Non-pigmented ciliary epithelial cell (primary cell): ENCODE measurements at places on chromosomes 1 and 21.

- DNase-seq: no peak
Measured at GRCh38 chr21:34282223-34282622, 81.6 kb upstream of the KCNE2 start.

DNA sequence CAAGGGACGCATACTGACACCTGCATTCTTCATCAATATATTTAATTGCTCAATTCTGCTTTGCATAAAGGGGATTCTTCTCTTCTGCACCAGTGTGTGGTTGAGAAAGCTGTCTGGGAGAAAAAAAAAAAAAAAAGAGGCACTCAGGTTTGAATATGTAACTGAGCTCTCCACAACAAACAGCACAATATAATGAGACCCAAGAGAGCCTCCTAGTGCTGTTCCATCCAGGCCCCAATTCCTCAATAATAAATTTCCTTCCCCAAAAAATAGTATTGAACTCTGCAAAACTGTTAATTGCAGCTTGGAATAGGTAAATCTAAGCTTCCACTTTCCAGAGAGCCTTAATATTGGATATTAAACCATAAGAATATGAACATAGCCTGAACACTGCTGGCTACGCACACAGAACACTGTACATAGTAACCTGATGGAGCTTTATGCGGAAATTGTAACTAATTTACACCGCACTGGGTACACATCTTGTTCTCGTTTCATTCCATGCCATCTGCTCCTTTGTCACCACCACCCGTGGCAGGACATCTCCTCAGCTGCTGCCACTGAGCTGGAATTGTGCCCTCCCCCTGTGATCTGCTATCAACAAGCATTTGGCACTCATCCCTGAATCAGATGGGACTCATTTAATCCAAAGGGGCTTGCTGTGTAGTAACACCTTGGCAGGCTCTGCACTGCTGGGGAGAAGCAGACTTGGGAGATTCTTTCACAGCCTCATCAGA is 272.0 kb downstream of the HHIPL2 start:
- no peak for DNase-seq

DNA sequence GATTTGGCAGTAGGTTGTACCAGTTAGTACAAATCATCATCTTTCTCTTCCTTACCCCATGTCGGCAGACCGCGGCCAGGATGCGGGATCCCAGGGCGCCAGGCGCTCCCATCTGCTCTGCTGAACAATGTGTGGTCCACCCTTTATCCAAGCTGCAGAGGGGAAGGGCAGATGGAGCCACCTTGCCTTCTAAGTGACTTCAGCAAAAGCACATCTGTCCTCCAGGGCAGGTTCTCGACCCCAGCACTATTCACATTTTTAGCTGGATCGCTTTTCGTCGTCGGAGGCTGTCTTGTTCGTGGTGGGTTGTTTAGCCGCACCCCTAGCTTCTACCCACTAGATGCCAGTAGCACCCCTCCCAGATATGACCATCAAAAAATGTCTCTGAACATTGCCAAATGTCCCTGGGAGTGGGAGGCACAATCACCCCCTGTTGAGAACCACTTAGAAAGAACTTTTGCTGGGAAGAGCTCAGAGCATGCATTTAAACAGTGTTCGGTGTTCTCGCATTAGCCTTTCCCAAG is 58.1 kb upstream of the SIM2 start:
- DNase-seq: no peak

GRCh38 chr1:105793536-105794146 is 1262.8 kb upstream of the PRMT6 start:
- no peak for DNase-seq

DNA sequence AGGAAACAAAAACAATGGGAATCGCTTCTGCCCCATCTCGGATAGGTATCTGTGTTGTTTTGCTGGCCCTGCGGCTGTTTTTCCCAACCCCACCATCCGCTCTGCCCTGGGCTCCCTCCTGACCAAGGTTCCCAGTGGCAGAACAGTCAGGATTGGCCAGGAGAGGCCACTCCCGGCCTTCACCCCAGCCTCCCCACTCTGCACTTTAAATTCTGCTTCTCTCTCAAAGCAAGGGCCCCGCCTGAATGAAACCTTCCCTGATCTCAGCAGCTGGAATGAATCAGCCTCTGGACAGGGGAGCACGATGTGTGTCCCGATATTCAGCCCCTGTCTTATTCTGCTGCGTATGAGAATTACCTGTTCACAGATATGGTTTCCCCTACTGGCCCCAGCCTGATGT is 16.3 kb downstream of the C1orf115 start:
- DNase-seq: no peak

GRCh38 chr1:55631509-55631908 is 416.3 kb upstream of the USP24 start:
- DNase-seq: no peak

DNA sequence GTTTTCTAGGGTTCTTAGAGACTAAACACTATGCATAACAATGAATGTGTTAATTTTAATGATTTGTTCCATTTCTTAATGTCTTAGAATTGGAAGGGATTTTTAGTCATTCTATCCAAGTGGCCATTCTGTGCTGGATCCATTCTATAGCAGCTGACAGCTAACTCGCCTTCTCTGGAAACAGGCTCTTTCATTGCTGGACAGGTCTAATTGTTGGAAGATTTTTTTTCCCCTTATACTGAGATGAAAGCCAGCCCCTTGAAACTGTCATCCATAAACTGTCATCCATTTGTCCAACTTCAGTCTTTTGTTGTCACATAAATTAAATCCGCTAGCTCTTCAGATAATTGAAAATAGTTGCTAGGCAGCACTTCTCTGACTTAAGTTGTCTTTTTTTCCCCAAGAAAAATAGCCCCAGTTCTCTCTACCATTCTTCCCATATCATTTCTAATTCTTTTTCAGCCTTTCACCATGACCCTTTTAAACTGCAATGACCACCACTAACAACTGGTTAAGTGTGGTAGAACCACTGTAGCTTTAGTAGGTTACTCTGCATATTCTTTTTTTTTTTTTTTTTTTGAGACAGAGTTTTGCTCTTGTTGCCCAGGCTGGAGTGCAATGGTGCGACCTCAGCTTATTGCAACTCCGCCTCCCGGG is 19.7 kb downstream of the AK4 start:
- DNase-seq: no peak

DNA sequence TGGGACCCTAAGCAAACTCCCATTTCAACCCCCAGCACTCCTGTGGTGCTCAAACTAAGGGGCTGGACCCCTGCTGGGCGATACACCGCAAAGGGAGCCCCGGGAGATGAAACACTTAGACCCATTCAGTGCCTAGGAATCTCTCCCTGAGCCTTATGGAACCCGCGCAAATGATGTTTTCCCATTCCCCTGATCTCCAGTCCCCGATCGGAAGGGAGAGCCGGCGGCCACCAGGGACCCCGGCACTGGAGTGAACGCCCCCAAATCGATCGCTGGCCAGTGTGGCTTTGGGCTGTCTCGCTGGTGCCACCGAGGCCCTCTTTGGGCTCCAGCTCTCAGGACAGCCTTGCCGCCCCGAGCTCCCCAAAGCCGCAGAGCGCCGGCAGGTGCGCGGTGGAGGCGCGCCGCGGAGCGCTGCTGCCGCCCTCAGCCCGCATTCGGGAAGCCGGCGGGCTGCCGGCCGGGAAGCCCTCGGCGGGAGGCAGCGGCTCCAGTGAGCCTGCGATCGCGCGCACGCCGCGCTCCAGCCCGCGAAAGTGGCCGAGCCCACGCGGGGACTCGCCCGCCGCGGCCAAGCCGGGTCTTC is 1.1 kb downstream of the PLXNA2 start:
- no peak for DNase-seq

DNA sequence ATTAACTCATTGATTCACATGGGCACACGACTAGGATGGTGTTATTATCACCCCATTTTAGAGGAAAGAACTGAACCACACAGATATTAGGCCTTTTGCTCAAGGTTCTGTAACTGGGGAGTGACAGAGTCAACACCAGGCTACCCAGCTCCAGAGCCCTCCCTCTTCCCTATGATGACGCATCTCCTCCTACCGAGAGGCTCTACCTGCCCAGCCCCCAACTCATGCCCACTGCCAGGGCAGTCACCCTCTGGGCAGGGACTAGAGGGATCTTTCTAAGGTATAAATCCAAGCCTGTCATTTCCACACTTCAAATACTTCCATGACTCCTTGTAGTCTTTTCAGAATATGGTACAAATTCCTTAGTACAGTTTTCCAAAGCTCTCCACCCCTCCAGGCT is 171.3 kb downstream of the GRIK3 start:
- no peak for DNase-seq

GRCh38 chr21:43717967-43718871 is 710 bp upstream of the PDXK start:
- no peak for DNase-seq

DNA sequence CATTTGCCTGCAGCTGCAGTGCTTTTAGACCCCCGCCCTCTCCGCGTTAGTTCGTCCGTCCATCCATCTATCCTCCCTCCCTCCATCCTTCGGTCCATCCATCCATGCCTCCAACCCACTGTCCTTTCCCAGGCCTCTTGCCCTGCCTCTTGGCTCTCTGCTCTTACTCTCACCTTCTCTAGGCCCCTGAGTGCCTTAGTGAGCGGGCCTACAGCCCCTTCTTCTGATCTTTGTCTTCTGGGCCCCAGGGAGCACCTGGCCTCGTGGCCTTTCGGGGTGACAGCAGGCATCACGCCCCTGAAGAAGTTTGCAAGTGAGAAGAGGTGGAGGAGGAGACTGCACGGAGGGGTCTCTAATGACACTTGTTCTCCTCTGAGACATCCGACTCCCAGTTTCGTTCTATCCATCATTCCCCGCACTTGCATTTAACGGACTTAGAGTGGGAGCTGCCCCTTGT is 842 bp downstream of the ATXN7L2 start:
- DNase-seq: no peak

DNA sequence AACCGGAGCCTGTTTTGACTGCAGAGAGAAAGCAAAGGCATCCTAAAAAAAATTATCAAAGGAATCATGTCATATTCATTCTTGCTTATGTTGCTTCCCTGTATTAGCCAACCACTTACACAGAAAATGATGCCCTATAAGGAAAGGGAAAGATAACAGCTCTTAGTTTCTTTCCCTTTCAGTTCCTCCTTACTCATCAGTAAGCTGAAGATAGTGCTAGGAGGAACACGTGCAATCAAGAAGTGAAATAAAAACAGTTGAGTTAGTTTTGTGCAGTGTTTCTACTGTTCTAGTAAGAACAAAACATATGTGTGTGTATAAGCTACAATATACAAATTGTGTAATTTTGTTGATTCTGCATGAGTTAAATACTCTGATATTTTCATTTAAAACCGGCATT is 45.3 kb upstream of the MTF2 start:
- no peak for DNase-seq

DNA sequence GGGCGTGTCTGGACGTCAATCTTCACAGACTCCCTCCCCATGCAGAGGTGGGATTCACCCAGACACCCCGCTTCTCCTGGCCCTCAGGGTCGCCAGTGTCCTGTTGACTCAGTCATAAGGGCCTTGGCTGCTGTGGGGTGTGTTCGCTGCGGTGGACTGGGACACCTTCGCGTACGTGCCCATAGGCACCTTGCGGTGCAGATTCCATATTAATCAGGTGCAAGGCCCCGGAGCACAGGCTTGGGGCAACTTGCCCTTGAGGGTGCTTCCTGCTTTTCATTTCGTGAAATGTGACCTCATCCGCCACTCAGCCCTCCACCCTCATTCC is 398 bp upstream of the SLC30A10 start:
- DNase-seq: no peak

- peak; percentile 43 for DNase-seq
Measured at GRCh38 chr1:218967836-218968235, 205.8 kb upstream of the LYPLAL1 start.

DNA sequence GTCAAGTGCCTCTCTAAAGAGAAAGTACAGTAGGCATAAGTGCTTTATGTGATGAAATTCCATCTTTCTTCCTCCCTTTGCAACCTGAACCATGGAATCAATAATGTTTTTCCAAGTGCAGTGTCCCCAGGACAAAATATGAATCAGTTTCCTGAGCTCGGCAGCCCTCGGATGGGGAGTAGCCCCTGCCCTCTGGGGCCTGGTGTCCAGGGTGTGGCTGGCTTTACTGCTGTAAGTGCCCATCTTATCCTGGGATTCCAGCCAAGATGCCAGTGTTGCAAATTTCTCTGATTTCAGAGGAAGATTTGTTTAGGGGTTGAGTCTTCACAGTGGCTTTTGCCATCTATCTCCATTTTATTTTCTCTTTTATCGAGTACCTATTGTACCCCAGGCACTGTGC is 40.5 kb upstream of the SRP9 start:
- DNase-seq: no peak

DNA sequence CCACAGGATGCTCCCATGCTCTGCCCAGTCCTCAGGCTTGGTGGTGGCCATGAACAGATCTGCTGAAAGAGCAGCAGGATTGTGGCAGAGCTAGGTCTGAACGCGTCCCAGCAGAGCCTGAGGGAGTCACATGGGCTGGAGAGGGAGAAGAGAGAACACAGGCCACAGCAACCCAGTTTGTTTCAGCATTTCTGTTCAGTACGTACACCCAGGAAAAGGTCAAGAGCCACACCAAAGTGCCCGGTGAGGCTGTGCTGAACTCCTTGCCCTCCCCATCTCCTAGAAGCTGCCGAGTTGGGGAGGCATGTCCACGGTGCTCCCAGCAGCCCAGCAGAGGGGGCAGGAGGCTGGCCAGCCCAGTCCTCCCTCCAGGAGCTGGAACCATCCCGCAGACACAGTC is 5.5 kb downstream of the PKP1 start:
- no peak for DNase-seq

GRCh38 chr1:26126321-26127084 is 14.9 kb downstream of the PDIK1L start:
- no peak for DNase-seq

DNA sequence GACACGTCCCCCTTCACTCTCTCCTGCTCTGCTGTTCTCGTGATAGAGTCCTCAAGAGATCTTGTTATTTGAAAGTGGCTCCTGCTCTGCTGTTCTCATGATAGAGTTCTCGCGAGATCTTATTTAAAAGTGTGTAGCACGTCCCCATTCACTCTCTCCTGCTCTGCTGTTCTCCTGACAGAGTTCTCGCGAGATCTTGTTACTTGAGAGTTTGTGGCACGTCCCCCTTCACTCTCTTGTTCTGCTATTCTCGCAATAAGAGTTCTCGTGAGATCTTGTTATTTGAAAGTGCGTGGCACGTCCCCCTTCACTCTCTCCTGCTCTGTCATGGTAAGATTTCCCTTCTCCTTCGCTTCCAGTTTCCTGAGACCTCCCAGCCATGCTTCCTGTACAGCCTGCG is 47.9 kb downstream of the SMYD3 start:
- no peak for DNase-seq

- no peak for DNase-seq
Measured at GRCh38 chr1:193458628-193459027, 272.2 kb upstream of the B3GALT2 start.
